ENCODE measurements at places on chromosomes 4 and X. TPM values are rescaled to one million over a fixed set of nuclear protein-coding genes. Genes with fewer than 3 reads are reported as not detected.

The DMD gene
- total RNA-seq = 260 TPM

The GATB gene
- total RNA-seq = 9.1 TPM

The PDGFRA gene
- total RNA-seq = 167 TPM

The EBP gene
- total RNA-seq = 15.4 TPM

The VEGFC gene
- 20.2 TPM for total RNA-seq

The XAGE2 gene
- total RNA-seq = not detected

The AMBN gene
- total RNA-seq = not detected

The NLGN3 gene
- 4.5 TPM for total RNA-seq

The TRIM61 gene
- total RNA-seq = 0.81 TPM

GRCh38 chrX:64150775-64151174 is 54.7 kb downstream of the AMER1 start:
- H3K36me3 ChIP-seq = no peaks in the 10 kb centered on the region
- no peaks in the 10 kb centered on the region for H3K27me3 ChIP-seq
- DNase-seq = no peak
- no peaks in the 10 kb centered on the region for H3K4me1 ChIP-seq
- H3K27ac ChIP-seq = no peak overlapping the region
- no peak overlapping the region for H3K4me3 ChIP-seq

DNA sequence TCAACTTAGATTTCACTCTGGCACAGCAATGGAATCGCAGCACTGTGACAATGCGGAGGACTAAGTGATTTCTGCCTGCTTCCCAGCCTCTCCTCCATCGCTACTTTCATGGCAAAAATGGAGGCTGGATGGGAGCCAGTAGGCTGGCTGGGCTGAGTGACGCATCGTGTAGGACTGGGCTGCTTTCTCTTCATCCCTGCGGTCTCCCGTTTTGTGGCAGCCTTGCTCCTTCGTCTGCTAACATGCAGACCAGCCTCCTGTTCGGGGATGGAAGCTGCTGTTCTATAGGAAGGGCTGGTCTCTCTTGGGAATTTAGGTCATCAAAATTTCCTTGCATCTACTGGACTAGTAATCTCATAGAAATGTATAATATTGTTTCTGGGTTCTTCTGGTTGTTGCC is 15.8 kb upstream of the RGS12 start:
- H3K27me3 ChIP-seq = no peaks in the 10 kb centered on the region
- no peak for DNase-seq
- no peak overlapping the region for H3K4me3 ChIP-seq

DNA sequence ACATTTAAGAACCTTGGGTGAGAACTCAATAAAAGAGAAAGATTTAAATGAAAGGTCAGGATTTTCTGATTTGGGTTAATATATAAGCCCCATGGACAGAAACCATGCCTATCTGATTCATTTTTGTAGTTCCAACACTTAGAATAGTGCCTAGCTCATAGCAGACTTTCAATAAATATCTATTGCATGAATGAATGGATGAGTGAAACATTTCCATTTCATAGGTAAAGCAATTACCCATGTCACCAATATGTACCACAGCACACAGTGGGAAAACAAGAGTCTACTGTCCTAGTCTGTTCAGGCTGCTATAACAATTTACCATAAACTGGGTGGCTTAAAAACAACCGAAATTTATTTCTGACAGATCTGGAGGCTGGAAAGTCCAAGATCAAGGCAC is 63.9 kb upstream of the PTPN13 start:
- H3K4me1 ChIP-seq = no peaks in the 10 kb centered on the region
- H3K27ac ChIP-seq = no peak overlapping the region
- H3K4me3 ChIP-seq = no peak overlapping the region
- DNase-seq = no peak

GRCh38 chr4:103786014-103786413 is 66.2 kb upstream of the TACR3 start:
- DNase-seq = no peak
- H3K27me3 ChIP-seq = no peaks in the 10 kb centered on the region
- H3K4me1 ChIP-seq = no peaks in the 10 kb centered on the region
- H3K27ac ChIP-seq = no peak overlapping the region
- no peaks in the 10 kb centered on the region for H3K36me3 ChIP-seq
- no peak overlapping the region for H3K4me3 ChIP-seq

DNA sequence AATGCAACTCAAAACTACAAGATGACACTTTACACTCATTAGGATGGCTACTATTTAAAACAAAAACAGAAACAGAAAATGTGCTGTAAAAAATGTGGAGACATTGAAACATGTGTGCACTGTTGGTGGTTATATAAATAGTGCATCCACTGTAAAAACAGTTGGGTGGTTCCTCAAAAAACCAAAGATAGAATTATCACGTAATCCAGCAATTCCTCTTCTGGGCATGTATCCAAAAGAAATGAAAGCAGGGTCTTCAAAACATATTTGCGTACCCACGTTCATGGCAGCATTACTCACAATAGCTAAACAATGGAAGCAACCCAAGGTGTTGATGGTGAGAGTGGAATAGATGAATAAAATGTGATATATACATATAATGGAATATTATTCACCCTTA is 967.2 kb downstream of the TRAM1L1 start:
- H3K4me3 ChIP-seq = no peak overlapping the region
- no peaks in the 10 kb centered on the region for H3K4me1 ChIP-seq
- DNase-seq = no peak
- H3K27ac ChIP-seq = no peak overlapping the region
- no peaks in the 10 kb centered on the region for H3K36me3 ChIP-seq

GRCh38 chr4:94843216-94843615 is 85.5 kb downstream of the BMPR1B start:
- H3K4me3 ChIP-seq = no peak overlapping the region
- DNase-seq = no peak
- no peaks in the 10 kb centered on the region for H3K27me3 ChIP-seq
- H3K36me3 ChIP-seq = no peaks in the 10 kb centered on the region
- no peak overlapping the region for H3K27ac ChIP-seq

DNA sequence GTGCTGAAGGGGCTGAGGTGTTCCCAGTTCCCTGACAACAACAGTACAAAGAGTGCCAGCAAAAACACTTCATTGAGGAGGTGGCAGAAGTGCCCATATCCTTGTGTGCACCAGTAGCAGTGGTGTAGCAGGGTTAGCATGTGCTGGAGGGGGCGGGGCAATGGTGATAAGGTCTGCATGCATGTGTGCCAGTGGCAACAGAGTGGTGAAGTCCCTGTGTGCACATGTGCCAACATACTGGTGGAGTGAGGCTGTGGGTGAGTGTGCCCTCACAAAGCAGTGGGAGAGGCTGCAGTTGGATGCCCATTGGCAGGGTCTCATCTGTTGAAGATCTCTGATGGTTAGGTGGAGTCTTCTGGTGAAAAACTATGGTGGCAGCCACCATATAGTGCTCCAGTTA is 994.6 kb downstream of the PCDH19 start:
- no peak overlapping the region for H3K27ac ChIP-seq
- H3K36me3 ChIP-seq = no peaks in the 10 kb centered on the region
- DNase-seq = no peak
- no peaks in the 10 kb centered on the region for H3K4me1 ChIP-seq

GRCh38 chr4:15213302-15213970 is 211.2 kb downstream of the CPEB2 start:
- H3K27me3 ChIP-seq = no peaks in the 10 kb centered on the region
- DNase-seq = no peak
- H3K4me3 ChIP-seq = no peak overlapping the region
- H3K4me1 ChIP-seq = no peaks in the 10 kb centered on the region

DNA sequence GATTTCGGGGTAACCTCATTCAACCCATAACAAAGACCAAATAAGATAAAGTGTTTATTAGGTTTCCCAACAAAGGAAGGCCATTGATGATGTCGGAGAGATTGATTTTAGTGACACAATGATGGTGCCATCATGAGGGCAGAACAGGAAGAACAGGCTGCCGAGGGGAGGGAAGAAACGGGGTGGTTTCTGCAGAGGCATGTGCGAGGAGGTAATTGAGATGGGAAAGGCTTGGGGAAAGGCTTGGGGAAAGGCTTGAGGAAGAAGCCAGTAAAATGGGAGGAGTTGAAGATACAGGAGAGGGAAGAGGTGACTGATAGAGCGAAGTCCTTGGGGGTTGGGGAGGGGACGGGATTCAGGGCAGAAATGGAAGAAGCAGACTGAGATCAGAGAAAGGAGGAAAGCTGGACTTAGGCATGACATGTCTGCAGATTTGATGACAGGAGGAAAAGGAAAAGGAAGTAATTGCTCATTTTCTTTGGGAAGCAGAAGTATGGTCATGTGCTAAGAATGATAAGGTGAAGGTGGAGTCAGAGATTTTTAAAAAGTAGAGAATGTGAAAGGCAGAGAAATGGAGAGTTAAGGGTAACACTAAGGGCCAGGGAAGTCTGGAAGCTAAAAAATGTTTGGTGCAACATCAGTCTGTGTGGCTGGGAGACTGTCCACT is 6.0 kb downstream of the HPSE start:
- no peaks in the 10 kb centered on the region for H3K36me3 ChIP-seq
- H3K27me3 ChIP-seq = no peaks in the 10 kb centered on the region
- DNase-seq = no peak
- H3K4me3 ChIP-seq = no peak overlapping the region
- H3K27ac ChIP-seq = no peak overlapping the region
- H3K4me1 ChIP-seq = no peaks in the 10 kb centered on the region

DNA sequence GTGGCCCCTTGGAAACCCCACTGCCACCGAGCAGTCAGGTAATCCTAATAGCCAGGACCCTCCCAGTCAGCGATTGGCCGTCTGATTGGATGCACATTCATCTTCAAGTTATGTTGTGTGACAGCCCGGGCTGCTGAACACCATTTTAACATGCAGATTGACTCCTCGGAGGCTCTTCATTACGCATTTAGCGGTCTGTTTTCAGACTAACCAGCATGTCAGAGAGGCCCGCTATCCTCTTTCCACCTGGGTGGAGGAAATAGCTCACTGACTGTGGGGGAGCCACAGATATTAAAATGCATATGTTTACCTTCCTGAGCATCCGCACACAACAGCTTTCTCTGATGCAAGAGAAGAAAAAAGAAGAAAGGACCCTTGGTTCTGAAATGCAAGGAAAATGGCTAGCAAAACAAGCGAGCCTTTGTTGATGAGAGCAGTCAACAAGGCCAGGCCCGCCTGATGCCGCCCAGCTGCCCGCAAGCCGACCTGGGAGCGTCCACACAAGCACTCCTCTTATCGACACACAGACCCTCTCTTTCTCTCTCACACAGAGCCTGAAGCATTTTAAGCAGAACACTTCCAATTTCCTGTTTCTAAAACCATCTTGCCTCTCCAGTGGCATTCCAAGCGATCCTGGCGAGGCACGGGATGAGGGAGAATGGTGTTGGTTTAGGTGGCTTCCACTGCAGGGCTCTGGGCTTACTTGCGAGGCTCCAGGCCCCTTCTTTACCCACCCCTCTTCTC is 118.3 kb downstream of the MGST2 start:
- H3K27me3 ChIP-seq = no peaks in the 10 kb centered on the region
- H3K4me3 ChIP-seq = no peak overlapping the region
- no peak for DNase-seq
- no peaks in the 10 kb centered on the region for H3K36me3 ChIP-seq

DNA sequence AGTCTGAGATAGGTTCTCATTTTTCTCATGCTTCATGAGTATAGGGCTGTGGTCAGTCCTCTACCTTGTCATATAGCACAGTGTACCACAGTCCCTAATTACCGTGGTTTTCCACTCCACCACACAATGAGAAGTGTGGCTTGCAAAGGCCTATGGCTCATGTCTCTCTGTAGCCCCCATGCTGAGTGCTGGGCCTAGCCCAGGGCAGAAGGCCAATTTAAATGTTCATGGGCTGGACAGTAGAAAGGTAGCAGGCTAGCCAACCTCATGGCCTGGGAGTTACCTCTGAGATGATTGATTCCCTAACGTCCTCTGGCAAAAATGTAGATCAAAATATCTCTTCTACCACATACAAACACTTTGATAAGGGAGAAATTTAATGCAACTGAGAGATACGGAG is 222.5 kb downstream of the AFF2 start:
- no peak overlapping the region for H3K4me3 ChIP-seq
- DNase-seq = no peak

DNA sequence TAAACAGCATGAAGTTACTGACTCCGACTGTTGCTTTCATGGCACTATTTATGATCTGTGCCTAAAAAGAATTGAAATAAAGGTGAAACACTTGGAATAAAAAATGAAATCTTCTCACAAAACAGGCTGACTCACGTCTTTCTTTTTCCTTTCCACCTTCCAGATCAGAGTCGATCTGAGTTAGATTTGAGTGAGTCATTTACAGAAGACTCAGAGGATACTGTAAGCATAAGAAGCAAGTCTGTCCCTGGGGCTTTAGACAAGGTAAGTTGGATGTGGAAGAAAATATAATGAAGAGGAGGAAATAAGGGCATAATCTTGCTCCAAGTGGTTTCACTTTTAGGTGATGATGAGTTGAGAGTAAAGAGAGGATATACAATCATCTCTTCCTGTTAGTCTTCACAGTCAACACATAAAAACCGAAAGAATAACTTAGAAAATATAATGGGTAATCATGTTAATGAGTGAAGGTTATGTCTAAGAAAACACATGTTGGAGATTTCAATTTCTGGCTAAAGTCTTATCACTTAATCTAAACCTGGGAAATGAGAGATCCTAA is 89.7 kb downstream of the SYTL5 start:
- no peak overlapping the region for H3K27ac ChIP-seq
- H3K36me3 ChIP-seq = no peaks in the 10 kb centered on the region
- H3K27me3 ChIP-seq = no peaks in the 10 kb centered on the region
- H3K4me1 ChIP-seq = no peaks in the 10 kb centered on the region
- no peak overlapping the region for H3K4me3 ChIP-seq

- H3K27ac ChIP-seq = no peak overlapping the region
- no peaks in the 10 kb centered on the region for H3K36me3 ChIP-seq
- peaks cover 1% of the 10 kb centered on the region for H3K4me1 ChIP-seq
- H3K4me3 ChIP-seq = no peak overlapping the region
- H3K27me3 ChIP-seq = no peaks in the 10 kb centered on the region
These were observed 358.5 kb downstream of the PCDH7 start for GRCh38 chr4:31078661-31079060.

Measured in aorta (tissue), 5 donors.